Melanocyte of skin (primary cell): ENCODE measurements at places on chromosomes 13 and 19. TPM values are rescaled to one million over a fixed set of nuclear protein-coding genes. Genes with fewer than 3 reads are reported as not detected.

Gene SELENOV
- not detected in 2 replicates for total RNA-seq

Gene SMIM44
- total RNA-seq, result not detected in 2 replicates

Gene ADGRE2
- total RNA-seq, result 0.73 and 1.4 TPM in 2 replicates

Gene CGB8
- not detected in 2 replicates for total RNA-seq

Gene IL27RA
- 4.7 and 12.0 TPM in 2 replicates for total RNA-seq

Gene TLE2
- 1.0 and 1.5 TPM in 2 replicates for total RNA-seq

Gene IRGC
- total RNA-seq, result not detected in 2 replicates
